ENCODE measurements at places on chromosomes 12 and 14.

GRCh38 chr12:132325733-132326130 lies 3.7 kb downstream of the GALNT9 start:
- DNase-seq: no peak

DNA sequence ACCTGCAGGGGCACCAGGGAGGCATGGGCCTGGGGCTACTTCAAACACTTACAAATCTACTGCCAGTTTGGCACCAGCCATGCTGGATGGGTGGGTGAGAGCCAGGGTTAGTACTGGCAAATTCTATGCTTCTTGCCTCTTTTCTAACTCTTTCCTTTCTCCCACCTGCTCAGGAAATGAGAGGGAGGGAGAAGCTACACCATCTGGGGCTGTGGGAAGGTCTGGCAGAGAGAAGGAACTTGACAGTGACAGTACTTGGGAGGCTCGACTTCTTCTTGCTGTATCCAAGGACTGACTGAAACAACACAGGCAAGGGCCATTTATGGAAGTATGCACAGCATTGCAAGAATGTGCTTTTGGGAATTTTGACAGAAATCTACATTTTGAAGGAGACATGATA lies 149.6 kb upstream of the DYRK2 start:
- no peak for DNase-seq

GRCh38 chr12:20798554-20798953 lies 12.0 kb upstream of the SLCO1B3 start:
- peak; percentile 68 for DNase-seq

DNA sequence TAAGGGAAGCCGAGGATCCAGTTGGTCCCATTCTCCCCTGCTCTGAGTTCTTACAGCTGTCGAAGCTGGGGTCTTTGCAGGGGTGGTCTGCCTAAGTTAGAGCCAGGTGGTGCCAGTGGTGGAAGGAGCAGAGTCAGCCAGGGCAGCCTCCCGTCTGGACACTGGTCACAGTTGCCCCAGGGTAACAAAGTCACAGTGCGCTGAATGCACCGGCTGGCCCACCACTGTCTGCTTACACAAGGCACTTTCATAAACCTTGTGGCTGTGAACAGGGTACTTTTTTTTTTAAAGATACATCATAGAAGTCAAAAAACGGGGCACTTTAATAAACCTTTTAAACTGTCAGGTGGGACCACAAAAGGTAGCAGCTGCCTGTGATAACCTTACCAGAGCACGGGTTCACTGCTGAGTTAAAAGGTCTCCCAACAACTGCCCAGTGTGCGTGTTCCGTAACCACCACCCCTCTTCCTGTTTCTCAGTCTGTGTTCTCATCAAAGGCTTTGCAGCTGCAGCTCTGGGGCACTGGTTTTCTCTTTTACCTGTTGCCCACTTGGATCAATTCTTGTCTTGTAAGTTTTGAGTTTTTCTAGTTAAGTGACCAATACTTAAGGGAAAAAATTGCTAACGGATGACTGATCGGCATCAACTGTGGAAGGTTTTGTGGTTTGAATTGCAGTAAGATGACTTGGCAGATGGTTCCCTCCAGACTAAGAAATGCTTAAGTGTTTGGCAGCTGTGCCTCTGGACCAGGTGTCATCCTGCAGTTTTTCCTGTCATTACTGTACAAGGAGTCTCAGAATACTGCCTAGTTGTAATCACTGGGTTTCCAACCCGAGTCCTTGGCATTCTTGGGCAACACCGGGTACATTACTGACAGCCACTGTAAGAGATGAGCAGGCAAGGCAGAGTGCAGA lies 55.9 kb downstream of the DYNC1H1 start:
- no peak for DNase-seq

GRCh38 chr14:73452341-73453186 lies 5.8 kb downstream of the NUMB start:
- no peak for DNase-seq

Measured in NCI-H1417 (cell line).